Natural killer cell treated with Interleukin-12 subunit alpha and Interleukin-12 subunit beta and Interleukin-15 and Interleukin-18, amount 100 ng/mL, for 72 hours (primary cell): ENCODE measurements at places on chromosomes 1 and 21.

- no peaks in the 10 kb centered on the region for H3K27me3 ChIP-seq
- no peaks in the 10 kb centered on the region for H3K36me3 ChIP-seq
These were observed 183.8 kb downstream of the DISC1 start for GRCh38 chr1:231810415-231810814.

DNA sequence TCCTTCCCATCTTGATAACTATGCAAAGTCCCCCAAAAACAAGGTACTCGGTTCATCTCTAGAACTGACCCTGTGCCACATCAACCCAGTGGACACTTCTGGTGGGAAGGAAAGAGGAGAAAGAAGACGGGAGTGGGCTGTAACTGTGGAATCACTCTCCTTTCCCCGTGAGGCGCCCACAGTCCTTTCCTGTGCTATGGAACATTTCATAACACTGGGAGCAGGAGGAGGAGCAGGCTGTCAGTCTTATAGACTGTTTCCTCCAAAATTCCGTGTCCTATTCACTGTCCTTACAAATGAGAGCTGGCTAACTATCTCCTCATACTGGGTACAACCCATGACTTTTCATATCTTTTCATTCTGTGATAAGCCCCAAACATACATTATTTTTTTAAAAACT, 40.7 kb downstream of the PLEKHA6 start:
- DNase-seq = no peak
- H3K36me3 ChIP-seq = no peaks in the 10 kb centered on the region
- peaks cover 2% of the 10 kb centered on the region for H3K27me3 ChIP-seq
- H3K27ac ChIP-seq = no peak overlapping the region
- H3K4me1 ChIP-seq = peaks cover 10% of the 10 kb centered on the region
- H3K4me3 ChIP-seq = no peak overlapping the region

- H3K4me1 ChIP-seq = no peaks in the 10 kb centered on the region
- no peak overlapping the region for H3K27ac ChIP-seq
These were observed 47.3 kb downstream of the NCAM2 start for GRCh38 chr21:21045518-21045917.

DNA sequence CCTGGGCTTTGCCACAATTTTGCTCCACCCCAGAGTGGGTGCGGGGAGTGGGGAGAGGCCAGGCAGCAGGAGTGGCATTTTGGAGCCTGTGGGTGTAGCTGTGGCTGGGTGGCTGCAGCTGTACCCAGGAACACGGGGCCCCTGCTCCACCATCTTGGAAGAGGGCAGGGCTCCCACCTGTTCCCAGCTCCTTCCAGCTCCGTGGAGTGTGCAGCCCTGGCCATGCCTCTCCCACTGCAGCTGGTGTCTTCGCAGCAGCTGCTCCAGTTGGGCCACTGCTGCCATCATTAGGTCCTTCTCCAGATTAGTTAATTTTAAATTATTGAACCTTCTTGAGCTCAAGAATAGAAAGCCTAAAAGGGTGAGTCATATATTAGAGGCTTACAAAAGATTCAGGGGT, 17.6 kb downstream of the FAM20B start:
- H3K27ac ChIP-seq = no peak overlapping the region
- H3K4me1 ChIP-seq = peaks cover 18% of the 10 kb centered on the region
- no peaks in the 10 kb centered on the region for H3K27me3 ChIP-seq
- H3K4me3 ChIP-seq = no peak overlapping the region

- DNase-seq = peak; percentile 95
- no peak overlapping the region for H3K27ac ChIP-seq
- H3K27me3 ChIP-seq = no peaks in the 10 kb centered on the region
These were observed 369 bp downstream of the SUMO3 start for GRCh38 chr21:44817506-44817880.

- H3K4me3 ChIP-seq = no peak overlapping the region
- no peak overlapping the region for H3K27ac ChIP-seq
- H3K4me1 ChIP-seq = peaks cover 13% of the 10 kb centered on the region
- H3K36me3 ChIP-seq = peaks cover 33% of the 10 kb centered on the region
- no peak for DNase-seq
These were observed 29.0 kb upstream of the CTBS start for GRCh38 chr1:84603223-84603622.

- no peak for DNase-seq
- no peaks in the 10 kb centered on the region for H3K27me3 ChIP-seq
- H3K36me3 ChIP-seq = no peaks in the 10 kb centered on the region
- H3K4me1 ChIP-seq = peaks cover 14% of the 10 kb centered on the region
These were observed 1.6 kb upstream of the PFKL start for GRCh38 chr21:44298301-44298700.

- no peaks in the 10 kb centered on the region for H3K36me3 ChIP-seq
- H3K4me3 ChIP-seq = no peak overlapping the region
- no peak for DNase-seq
- no peak overlapping the region for H3K27ac ChIP-seq
- H3K4me1 ChIP-seq = no peaks in the 10 kb centered on the region
These were observed 226.9 kb upstream of the DEPDC1 start for GRCh38 chr1:68723791-68724190.

GRCh38 chr1:6152181-6152580, 27.9 kb downstream of the CHD5 start:
- H3K27ac ChIP-seq = no peak overlapping the region
- no peak for DNase-seq
- no peaks in the 10 kb centered on the region for H3K36me3 ChIP-seq
- no peaks in the 10 kb centered on the region for H3K27me3 ChIP-seq
- peaks cover 2% of the 10 kb centered on the region for H3K4me1 ChIP-seq
- no peak overlapping the region for H3K4me3 ChIP-seq

GRCh38 chr1:12596007-12596821, 21.8 kb downstream of the DHRS3 start:
- H3K4me3 ChIP-seq = peak overlapping the region; percentile 87
- peaks cover 59% of the 10 kb centered on the region for H3K4me1 ChIP-seq
- DNase-seq = peak; percentile 89
- H3K36me3 ChIP-seq = no peaks in the 10 kb centered on the region
- H3K27ac ChIP-seq = peak overlapping the region; percentile 50
- no peaks in the 10 kb centered on the region for H3K27me3 ChIP-seq

GRCh38 chr1:214895011-214895600, 187.4 kb upstream of the KCNK2 start:
- no peak overlapping the region for H3K4me3 ChIP-seq
- DNase-seq = no peak
- no peaks in the 10 kb centered on the region for H3K36me3 ChIP-seq
- no peak overlapping the region for H3K27ac ChIP-seq
- H3K27me3 ChIP-seq = no peaks in the 10 kb centered on the region

- no peak overlapping the region for H3K4me3 ChIP-seq
- no peak for DNase-seq
- peaks cover 63% of the 10 kb centered on the region for H3K4me1 ChIP-seq
- no peaks in the 10 kb centered on the region for H3K36me3 ChIP-seq
These were observed 71.0 kb downstream of the SSBP3 start for GRCh38 chr1:54335011-54335754.

GRCh38 chr21:42425591-42425990, 21.9 kb downstream of the UBASH3A start:
- H3K4me3 ChIP-seq = peak overlapping the region; percentile 85
- H3K36me3 ChIP-seq = peaks cover 13% of the 10 kb centered on the region
- peak overlapping the region; percentile 74 for H3K27ac ChIP-seq
- no peak for DNase-seq
- peaks cover 60% of the 10 kb centered on the region for H3K4me1 ChIP-seq

GRCh38 chr1:199724049-199724448, 303.5 kb upstream of the NR5A2 start:
- peaks cover 15% of the 10 kb centered on the region for H3K27me3 ChIP-seq
- H3K4me3 ChIP-seq = no peak overlapping the region
- DNase-seq = no peak
- H3K36me3 ChIP-seq = no peaks in the 10 kb centered on the region

DNA sequence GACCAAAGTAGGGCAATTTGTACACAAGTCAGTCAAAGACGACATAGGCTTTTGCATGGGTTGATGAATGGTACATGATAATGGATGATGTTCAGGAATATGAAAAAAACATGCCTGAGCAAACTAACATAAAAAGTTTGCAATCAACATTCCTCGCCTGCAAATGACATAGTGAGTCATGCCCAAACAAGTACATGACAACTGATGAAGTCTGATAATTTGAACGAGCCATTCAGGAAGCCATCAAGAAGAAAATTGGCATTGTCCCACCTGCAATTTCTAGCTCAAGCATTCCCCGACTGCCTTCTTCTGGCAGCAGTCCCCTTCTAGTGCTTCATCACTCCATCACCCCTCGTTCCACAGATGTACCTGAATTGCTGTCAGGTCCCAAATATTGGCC, 118.4 kb upstream of the NR5A2 start:
- peaks cover 7% of the 10 kb centered on the region for H3K27me3 ChIP-seq
- no peaks in the 10 kb centered on the region for H3K4me1 ChIP-seq
- DNase-seq = no peak
- no peaks in the 10 kb centered on the region for H3K36me3 ChIP-seq
- no peak overlapping the region for H3K4me3 ChIP-seq

DNA sequence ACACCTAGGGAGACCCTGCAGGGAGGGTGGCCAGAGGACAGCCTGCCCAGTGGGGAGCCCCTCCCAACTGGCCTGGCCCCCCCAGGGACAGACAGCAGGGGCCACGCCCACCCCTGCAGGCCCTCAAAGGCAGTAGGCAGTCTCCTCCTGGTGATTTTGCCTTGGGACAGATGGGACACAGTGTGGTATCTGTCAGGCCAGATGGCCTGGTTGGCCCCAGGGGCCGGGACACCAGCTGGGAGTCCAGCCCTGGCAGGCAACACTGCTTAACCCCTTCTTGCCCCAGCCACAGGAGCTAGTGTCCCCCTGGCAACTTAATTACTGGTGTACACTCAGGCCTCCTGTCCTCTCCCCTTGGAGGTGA, 17.8 kb downstream of the IFFO2 start:
- no peaks in the 10 kb centered on the region for H3K27me3 ChIP-seq
- H3K4me1 ChIP-seq = peaks cover 29% of the 10 kb centered on the region
- DNase-seq = no peak
- H3K36me3 ChIP-seq = no peaks in the 10 kb centered on the region
- H3K27ac ChIP-seq = peak overlapping the region; percentile 49
- H3K4me3 ChIP-seq = no peak overlapping the region

GRCh38 chr1:223135176-223135942, 7.7 kb downstream of the TLR5 start:
- no peak for DNase-seq
- no peak overlapping the region for H3K27ac ChIP-seq
- H3K36me3 ChIP-seq = no peaks in the 10 kb centered on the region
- H3K27me3 ChIP-seq = peaks cover 37% of the 10 kb centered on the region
- H3K4me3 ChIP-seq = no peak overlapping the region

GRCh38 chr1:220296981-220297380, 24.7 kb upstream of the RAB3GAP2 start:
- H3K36me3 ChIP-seq = no peaks in the 10 kb centered on the region
- DNase-seq = no peak
- no peak overlapping the region for H3K4me3 ChIP-seq
- peaks cover 31% of the 10 kb centered on the region for H3K27me3 ChIP-seq

DNA sequence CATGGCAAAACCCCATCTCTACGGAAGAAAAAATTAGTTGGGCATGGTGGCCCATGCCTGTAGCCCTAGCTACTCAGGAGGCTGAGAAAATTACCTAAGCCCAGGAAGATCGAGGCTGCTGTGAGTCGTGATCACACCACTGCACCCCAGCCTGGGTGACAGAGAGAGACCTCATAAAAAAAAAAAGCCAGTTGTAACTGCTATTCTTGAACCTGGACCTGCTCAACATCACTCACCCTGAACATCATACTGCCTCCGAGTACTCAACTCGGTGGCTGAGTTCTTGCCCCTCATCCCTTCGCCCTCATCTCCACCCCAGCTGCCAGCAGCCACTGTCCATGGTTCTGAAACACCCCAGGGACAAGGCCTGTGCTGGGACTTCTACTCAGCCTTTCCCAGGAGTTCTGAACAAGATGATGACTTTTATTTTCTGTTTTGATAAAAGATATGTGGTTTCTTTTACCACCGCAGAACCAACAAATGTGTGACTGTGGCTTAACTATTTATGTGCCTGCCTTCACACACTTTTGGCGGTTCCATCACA, 5.4 kb upstream of the DISP3 start:
- H3K27ac ChIP-seq = no peak overlapping the region

GRCh38 chr21:15005391-15005790, 59.4 kb downstream of the NRIP1 start:
- H3K4me1 ChIP-seq = peaks cover 37% of the 10 kb centered on the region
- no peaks in the 10 kb centered on the region for H3K27me3 ChIP-seq
- no peak for DNase-seq
- H3K4me3 ChIP-seq = peak overlapping the region; percentile 34
- H3K27ac ChIP-seq = peak overlapping the region; percentile 50

GRCh38 chr1:23403735-23404486, 20.6 kb downstream of the TCEA3 start:
- no peaks in the 10 kb centered on the region for H3K27me3 ChIP-seq
- H3K4me1 ChIP-seq = peaks cover 8% of the 10 kb centered on the region
- no peak overlapping the region for H3K4me3 ChIP-seq
- peak; percentile 86 for DNase-seq
- no peak overlapping the region for H3K27ac ChIP-seq
- no peaks in the 10 kb centered on the region for H3K36me3 ChIP-seq

DNA sequence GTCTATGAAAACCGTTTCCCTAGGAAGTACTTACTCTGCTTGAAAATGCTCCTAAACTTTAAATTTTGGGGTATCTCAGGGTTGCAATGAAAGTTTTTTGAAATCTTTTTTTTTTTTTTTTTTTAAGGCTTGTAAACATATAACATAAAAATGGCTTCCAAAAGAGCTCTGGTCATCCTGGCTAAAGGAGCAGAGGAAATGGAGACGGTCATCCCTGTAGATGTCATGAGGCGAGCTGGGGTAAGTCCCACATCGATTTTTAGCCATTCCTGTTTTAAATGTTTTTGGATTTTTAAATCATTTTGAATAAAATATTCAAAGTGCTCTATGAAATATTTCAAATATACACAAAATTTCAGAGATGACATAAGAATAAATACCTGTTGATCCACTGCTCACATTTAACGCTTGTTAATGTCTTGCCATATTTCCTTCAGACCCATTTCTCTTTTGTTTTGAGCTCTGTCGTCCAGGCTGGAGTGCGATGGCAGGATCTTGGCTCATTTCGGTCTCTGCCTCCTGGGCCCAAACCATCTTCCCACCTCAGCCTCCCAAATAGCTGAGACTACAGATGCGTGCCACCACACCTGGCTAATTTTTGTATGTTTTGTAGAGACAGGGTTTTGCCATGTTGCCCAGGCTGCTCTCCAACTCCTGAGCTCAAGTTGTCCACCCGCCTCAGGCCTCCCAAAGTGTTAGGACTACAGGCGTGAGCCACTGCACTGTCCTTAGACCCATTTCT, 1.3 kb downstream of the PARK7 start:
- H3K27me3 ChIP-seq = no peaks in the 10 kb centered on the region
- peak overlapping the region; percentile 99 for H3K4me3 ChIP-seq
- peak overlapping the region; percentile 94 for H3K27ac ChIP-seq
- DNase-seq = no peak
- peaks cover 35% of the 10 kb centered on the region for H3K36me3 ChIP-seq

- H3K27me3 ChIP-seq = no peaks in the 10 kb centered on the region
- H3K4me3 ChIP-seq = peak overlapping the region; percentile 39
- no peak for DNase-seq
- peaks cover 10% of the 10 kb centered on the region for H3K4me1 ChIP-seq
- no peak overlapping the region for H3K27ac ChIP-seq
These were observed 800 bp upstream of the MMP23B start for GRCh38 chr1:1630965-1631781.

DNA sequence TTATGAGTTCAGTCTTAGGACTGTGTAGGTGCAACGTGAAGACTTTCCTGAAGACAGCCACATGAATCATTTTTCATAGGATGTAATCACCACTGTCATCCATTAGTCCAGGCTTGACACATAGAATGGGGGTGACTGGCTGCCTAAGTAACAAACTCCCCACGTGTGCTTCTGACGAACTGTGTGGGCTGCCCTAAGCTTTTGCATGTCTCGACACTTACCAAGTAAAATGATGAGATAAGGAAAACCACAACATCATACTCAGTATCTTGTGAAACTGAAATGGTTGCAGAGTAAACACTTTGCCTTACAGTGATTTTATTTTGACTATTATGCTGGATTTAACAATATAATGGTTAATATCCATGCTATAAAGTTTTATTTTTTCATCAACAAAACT, 19.5 kb downstream of the ERG start:
- peaks cover 40% of the 10 kb centered on the region for H3K27me3 ChIP-seq
- H3K4me3 ChIP-seq = no peak overlapping the region
- H3K4me1 ChIP-seq = peaks cover 5% of the 10 kb centered on the region
- no peak for DNase-seq
- H3K36me3 ChIP-seq = no peaks in the 10 kb centered on the region
